CD4-positive, alpha-beta T cell treated with Interferon gamma for 1 hour (primary cell): ENCODE measurements at places on chromosomes 13 and 19.

GRCh38 chr19:15432018-15432494 is 13.3 kb upstream of the AKAP8L start:
- DNase-seq, result no peak

- no peak for DNase-seq
Measured at GRCh38 chr19:42206871-42207755, 10.4 kb downstream of the DEDD2 start.

DNA sequence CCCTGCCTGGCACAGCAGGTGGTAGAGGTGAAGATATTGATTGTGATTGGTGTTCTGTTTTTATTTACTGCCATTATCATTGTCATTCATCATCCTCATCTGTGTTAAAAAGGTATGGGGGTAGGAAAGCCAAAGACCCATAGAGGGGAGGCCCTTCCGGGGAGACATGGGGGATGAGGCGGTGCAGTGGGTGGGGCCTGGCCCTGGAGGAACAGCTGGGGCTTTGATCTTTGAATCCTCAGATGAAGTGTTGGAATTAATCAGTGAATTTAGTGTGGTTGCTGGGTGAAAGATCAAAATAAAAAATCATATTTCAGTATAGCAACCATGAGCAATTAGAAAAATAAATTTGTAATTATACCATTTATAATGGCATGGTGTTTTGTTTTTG is 7.4 kb downstream of the PTH2 start:
- no peak for DNase-seq

- no peak for DNase-seq
Measured at GRCh38 chr13:97512732-97513131, 78.8 kb downstream of the RAP2A start.

DNA sequence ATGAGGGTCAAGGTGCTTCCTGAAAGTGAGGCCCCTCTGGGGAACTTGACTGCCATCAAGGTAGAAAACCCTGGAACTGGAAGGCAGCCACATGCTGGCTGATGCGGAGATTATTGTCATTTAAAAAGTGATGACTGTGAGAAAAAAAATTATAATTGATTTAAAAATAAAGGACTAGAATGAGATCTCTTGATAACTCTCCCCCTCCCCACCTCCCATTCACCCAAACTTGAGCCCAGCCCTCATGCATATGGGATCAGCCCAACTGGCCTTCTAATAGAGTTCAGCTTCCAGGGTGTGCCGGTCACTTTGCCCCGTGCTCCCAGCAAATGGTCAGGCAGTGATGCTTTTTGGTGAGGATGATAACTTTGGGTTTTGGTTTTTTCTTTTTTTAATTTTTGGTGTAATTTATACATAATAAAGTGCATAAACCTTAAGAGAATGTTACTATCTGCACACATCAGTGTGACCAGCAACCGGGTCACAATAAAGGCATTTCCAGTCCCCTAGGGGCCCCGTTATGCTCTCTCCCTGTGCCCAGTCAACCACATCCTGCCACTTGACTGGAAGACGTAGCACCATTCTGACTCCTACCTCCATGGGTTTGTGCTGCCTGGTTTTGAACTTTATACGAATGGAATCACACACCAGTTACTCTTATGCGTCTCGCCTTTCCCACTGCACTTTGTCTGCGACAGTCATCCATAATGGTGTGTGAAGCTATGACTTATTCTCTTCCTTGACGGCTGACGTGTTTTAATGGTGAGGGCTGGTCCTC is 187.9 kb downstream of the USP12 start:
- no peak for DNase-seq
